Fibroblast of villous mesenchyme (primary cell): ENCODE measurements at places on chromosomes 7 and 10. TPM values are rescaled to one million over a fixed set of nuclear protein-coding genes. Genes with fewer than 3 reads are reported as not detected.

GRCh38 chr10:29840516-29841276 is 205.9 kb upstream of the SVIL start:
- no peak for DNase-seq

- DNase-seq = no peak
Observed at GRCh38 chr7:39374436-39375040, 191.7 kb upstream of the YAE1 start.

DNA sequence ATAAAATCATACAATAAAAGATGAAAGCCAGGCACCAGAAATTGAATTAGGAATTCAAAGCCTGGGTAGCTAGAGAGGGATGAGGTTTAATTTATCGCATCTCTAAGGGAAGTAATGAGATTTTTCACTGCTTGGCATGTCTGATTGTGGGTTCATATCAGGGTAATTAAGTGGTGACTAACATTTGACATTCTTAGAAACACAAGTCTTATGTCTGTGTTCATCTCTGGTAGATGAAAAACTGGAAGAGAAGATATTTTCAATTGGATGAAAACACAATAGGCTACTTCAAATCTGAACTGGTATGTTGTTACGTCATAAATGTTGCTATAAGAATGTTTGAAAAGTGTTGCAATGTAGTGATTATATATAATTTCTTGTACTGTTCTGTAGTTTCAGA is 36.8 kb upstream of the ARMS2 start:
- no peak for DNase-seq

The LHPP gene
- total RNA-seq = 9.7 and 12.5 TPM in 2 replicates

The FAM13C gene
- 0.43 and 2.3 TPM in 2 replicates for total RNA-seq

- no peak for DNase-seq
Observed at GRCh38 chr10:86310291-86310690, 56.3 kb downstream of the GRID1 start.

The SPDYE1 gene
- not detected in 2 replicates for total RNA-seq

The GIMAP6 gene
- not detected in 2 replicates for total RNA-seq

GRCh38 chr10:116141855-116142254 is 131.2 kb downstream of the GFRA1 start:
- DNase-seq = no peak

- DNase-seq = peak; percentile 27
Observed at GRCh38 chr7:97971120-97971989, 18.6 kb downstream of the OCM2 start.

DNA sequence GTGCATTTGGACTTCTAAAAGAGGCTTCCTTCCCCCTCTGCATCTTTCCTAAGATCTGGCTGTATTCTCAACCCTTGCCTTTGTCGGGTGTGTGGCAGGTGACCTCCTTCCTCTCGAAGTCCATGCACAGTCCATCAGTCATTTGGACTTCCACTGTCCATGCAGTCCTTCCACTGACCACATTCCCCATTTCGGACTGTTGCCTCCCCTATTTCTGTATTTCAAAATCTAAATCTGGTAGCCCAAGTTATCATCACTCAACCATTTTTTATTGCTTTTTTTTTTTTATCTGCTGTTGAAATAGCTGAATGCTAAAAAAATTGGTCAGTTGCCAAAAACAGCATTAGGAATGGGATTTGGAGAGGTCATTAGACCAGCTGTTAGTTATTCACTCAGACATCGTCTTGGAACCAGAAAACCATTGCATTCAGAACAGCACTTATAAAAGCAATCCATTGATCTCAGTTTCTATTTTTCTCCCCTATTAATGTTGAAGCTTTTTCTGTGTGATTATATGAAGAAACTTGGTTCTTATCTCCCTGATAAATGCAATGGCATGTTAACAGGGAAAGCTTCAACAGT is 575.6 kb downstream of the KIF20B start:
- peak; percentile 71 for DNase-seq

The C7orf33 gene
- not detected in 2 replicates for total RNA-seq

The CFAP69 gene
- total RNA-seq = 1.6 and 2.6 TPM in 2 replicates

The SHH gene
- total RNA-seq = not detected in 2 replicates

DNA sequence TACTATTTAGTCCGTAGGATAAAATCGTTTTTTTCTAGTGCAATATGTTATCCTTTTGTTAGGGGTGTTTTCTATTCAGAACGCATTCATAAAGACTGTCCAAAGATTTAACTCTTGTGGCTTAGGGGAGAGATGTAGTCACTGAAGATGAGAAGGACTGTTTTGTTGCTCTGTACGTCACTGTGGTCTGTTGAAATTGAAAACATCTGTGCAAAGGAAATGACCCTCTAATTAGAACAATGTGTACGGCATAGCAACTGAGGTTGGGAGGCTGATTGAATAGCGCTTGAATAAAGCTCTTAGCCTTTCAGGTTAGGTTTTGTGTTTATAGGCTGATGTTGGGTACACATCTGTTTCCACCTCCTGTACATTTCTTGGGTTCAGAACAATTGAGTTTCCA is 453.4 kb upstream of the AKR1E2 start:
- DNase-seq = peak; percentile 99

The TSPAN14 gene
- 39.0 and 51.4 TPM in 2 replicates for total RNA-seq

DNA sequence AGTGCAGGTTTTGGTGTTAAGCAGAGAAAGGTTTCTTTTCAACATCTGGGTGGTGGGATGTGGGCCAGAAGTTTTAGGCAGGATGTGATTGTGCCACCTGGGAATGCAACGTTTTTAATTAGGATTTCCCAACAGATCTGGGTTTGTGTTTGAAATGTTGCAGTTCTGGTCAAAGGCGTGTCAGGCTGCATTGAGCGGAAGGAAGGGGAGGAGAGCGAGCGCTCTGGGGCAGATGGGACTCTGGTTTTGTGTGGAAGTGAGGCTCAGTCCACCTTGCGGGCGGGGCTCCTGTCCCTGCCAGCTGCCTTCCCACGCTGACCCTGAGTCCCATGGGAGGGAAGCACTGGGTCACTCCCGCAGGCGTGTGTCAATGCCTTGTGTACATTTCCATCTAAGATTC is 767.7 kb downstream of the KCNMA1 start:
- no peak for DNase-seq
